Putamen (tissue), 1 donor: ENCODE measurements at places on chromosomes 6 and 20.
A peak's percentile ranks its signal among the peaks of the same experiment; 100 is the strongest.

- no peak for DNase-seq
Measured at GRCh38 chr6:95501032-95501904, 76.1 kb upstream of the MANEA start.

- no peak for DNase-seq
Measured at GRCh38 chr6:1129131-1129530, 182.8 kb upstream of the FOXQ1 start.

GRCh38 chr6:162019349-162019748, 708.2 kb downstream of the PRKN start:
- no peak for DNase-seq

DNA sequence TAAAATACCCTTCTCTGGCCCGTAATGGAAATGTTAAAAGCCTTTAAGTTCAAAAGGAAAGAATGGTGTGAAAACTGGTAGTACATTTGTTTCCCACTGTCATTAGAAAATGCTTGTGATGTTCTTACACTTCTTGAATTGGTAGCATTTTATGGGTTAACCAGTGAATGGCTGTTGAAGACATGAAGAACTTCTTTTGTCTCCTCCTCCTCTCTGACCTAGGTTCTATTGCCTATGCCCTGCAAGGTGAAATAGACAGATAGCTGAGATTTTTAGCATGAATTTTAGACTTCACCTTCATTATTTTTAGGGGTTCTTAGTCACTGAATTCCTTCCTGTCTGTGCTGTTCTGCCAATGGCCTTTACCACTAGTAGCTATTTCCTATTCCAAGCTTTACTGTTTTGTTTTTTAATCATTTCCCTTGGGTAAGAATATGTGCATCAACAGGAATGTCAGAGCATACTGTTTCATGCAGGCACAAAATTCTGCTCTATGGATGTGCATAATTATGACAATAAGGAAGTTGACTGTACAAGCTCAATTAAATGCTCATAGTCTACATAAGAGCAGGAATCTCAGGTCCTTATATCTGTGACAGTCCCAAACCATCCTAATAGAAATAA, 4.9 kb downstream of the TNFAIP3 start:
- no peak for DNase-seq

- peak; percentile 81 for DNase-seq
Measured at GRCh38 chr6:166008441-166009369, 158.9 kb downstream of the TBXT start.

DNA sequence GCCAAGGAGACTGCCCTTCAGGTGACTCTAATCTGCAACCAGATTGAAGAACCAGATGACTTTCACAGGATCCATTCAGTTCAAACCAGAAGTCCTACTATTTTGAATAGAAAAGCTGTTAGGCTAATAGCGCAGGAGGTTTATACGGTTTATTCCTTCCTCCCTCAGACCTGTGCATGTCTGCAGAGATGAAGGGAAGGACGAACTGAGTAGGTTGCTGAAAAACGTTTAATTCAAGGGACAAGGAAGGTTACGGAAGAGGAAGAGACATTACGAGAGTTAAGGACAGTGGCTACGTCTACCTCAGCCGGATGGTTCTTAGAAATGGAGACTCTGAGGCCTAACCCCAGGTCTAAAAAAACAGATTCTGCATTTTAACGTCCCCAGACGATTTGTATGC, 978 bp downstream of the AURKA start:
- DNase-seq = no peak

GRCh38 chr20:50568549-50568942, 58.4 kb downstream of the PTPN1 start:
- DNase-seq = peak; percentile 67
